Endodermal cell (in vitro differentiated cells): ENCODE measurements at places on chromosomes 12 and 14. TPM values are rescaled to one million over a fixed set of nuclear protein-coding genes. Genes with fewer than 3 reads are reported as not detected.

Gene ASCL1
- total RNA-seq = not detected in 3 replicates

Gene DNAI7
- total RNA-seq = 1.6 to 2.2 TPM (median 1.9 TPM) in 3 replicates

Gene CLEC4D
- total RNA-seq = 0.72 TPM in 1 of 3 replicates, not detected in the others

Gene TSPAN8
- total RNA-seq = 0.36 and 0.48 TPM in 2 replicates

Gene NAV3
- total RNA-seq = 0.20 to 0.86 TPM (median 0.38 TPM) in 3 replicates

Gene CIT
- 51.3 and 57.3 TPM in 2 replicates for total RNA-seq

Gene GMFB
- total RNA-seq = 61.5 to 105 TPM (median 96.5 TPM) in 3 replicates

Gene TSPAN9
- 73.5 and 80.8 TPM in 2 replicates for total RNA-seq

Gene PCED1B
- 2.5 to 4.2 TPM (median 3.2 TPM) in 3 replicates for total RNA-seq

Gene NCAPD2
- total RNA-seq = 144 and 150 TPM in 2 replicates

Gene SCN8A
- total RNA-seq = 6.9 and 9.7 TPM in 2 replicates

Gene EGLN3
- 18.1 and 19.1 TPM in 2 replicates for total RNA-seq

Gene EML1
- total RNA-seq = 21.3 and 25.0 TPM in 2 replicates

Gene LALBA
- not detected in 3 replicates for total RNA-seq

Gene TRPV4
- 10.0 and 14.0 TPM in 2 replicates for total RNA-seq

Gene FGF6
- not detected in 2 replicates for total RNA-seq

Gene CAPS2
- total RNA-seq = 3.8 to 8.1 TPM (median 5.5 TPM) in 3 replicates

Gene FLRT2
- total RNA-seq = 33.7 to 42.3 TPM (median 36.4 TPM) in 3 replicates

Gene TEAD4
- 82.5 and 85.2 TPM in 2 replicates for total RNA-seq

Gene GUCY2C
- total RNA-seq = 0.54 to 1.4 TPM (median 1.0 TPM) in 3 replicates

Gene SLC2A14
- total RNA-seq = 33.5 to 263 TPM (median 35.9 TPM) in 3 replicates

Gene HOXC9
- not detected in 3 replicates for total RNA-seq

Gene COL2A1
- total RNA-seq = 21.0 to 25.5 TPM (median 21.1 TPM) in 3 replicates

Gene SIX4
- 4.9 to 14.2 TPM (median 5.6 TPM) in 3 replicates for total RNA-seq

Gene RASSF9
- total RNA-seq = 0.35 to 1.4 TPM (median 1.0 TPM) in 3 replicates

Gene ETFBKMT
- total RNA-seq = 0.87 to 2.0 TPM (median 1.1 TPM) in 3 replicates
